ENCODE measurements at places on chromosomes 6 and 20.

GRCh38 chr6:25844518-25844917 is 12.7 kb upstream of the SLC17A1 start:
- no peak for DNase-seq

DNA sequence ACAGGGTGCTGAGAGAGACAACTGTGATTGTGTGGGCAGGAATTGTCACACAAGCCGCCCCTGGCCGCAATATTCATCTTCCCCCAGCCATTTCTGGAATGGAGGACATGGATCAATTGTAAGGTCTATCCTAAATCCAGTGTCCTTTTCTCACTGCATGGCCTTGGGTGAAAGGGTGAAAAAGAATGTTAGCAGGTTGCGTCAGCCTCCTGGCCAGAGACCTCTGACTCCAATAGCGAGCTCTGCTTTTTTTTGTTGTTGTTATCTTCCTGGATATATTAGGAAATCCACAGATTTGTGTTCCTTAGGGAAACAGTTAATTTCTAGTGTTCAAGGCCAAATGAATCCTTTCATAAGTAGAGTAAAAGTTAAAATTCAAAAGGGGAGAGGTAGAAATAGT is 47.1 kb upstream of the CD83 start:
- no peak for DNase-seq

DNA sequence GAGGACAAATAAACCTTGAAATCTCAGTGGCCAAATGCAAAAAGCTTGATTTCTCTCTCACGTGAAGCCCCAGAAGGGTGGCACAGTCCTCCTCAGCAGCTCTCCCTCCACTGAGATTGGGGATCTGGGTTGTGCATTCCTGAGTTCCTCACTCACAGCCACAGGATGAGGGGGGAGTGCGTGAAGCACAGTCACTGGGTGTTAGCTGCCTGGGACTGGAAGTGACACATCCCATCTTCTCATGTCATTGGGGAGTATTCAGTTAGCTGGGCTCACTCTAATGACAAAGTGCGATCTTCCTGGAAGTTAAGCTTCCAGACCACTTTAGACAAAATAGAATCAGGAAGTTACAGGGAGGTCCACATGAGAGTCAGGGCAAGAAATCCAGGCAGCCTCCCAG is 192.2 kb upstream of the LRFN2 start:
- DNase-seq = no peak

GRCh38 chr20:574297-574942 is 30.8 kb upstream of the CSNK2A1 start:
- DNase-seq = peak; percentile 50

- no peak for DNase-seq
Observed at GRCh38 chr6:37816599-37817375, 2.7 kb upstream of the ZFAND3 start.

DNA sequence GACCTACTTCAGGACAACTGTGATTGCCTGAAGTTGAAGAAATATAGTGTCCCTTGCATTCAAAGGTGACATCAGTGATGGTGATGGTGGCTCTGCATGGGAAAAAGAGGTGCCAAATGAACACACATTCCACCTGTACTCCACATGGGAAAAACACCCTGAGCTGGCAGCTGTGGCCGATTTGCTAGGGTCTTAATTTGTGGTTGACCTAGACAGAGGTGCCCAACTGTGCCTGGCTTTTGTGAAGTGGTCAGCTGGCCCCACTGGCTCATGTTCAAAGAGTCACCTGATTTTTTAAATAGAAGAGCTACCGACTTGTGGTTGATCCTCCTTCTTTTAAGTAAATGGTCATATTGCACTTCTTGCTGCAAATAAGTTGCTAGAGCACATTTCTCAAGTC is 7.6 kb upstream of the GCNT2 start:
- no peak for DNase-seq

GRCh38 chr6:7045746-7046145 is 62.0 kb upstream of the RREB1 start:
- DNase-seq = no peak

- no peak for DNase-seq
Observed at GRCh38 chr20:1566701-1567100, 9.2 kb upstream of the SIRPD start.

- DNase-seq = no peak
Observed at GRCh38 chr6:82396964-82397751, 33.5 kb downstream of the TPBG start.

DNA sequence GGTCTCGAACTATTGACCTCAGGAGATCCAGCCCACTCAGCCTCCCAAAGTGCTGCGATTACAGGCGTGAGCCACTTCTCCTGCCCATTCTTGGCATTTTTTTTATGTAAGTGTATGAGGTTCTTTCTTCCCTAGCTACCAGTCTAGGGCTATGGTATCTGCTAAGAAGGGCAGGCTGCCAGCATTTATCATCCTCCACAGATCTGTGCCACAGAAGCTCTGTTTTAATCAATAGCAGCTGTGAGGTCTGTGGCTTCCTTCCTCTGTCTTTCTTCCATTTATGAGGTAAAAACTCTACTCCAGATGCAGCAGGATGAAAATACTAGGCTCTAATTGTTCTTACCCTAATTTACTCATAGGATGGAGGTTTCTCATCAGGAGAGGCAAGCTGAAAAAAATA is 1382.4 kb upstream of the ADGRB3 start:
- DNase-seq = no peak

GRCh38 chr20:54051068-54051467 is 19.3 kb downstream of the BCAS1 start:
- no peak for DNase-seq

GRCh38 chr6:42043787-42044475 is 6.4 kb upstream of the TAF8 start:
- peak; percentile 91 for DNase-seq

DNA sequence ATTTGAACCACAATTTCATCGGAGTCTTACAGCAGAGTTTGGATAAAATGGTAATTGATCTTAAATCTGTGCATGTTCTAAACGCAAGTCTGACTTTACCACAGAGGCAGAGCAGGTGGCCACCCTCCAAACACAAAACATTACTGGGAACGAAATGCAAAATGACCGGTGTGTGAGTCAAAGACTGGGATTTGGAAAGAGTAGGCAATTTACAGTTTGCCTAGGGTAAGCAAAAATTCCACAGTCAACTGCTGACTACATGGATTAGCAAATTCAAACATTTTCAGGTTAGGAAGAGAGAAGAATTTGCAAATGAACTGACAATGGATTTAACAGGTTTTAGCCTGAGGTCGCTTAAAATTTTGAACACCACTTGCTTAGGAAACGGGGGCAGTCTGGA is 444.4 kb downstream of the HDGFL1 start:
- no peak for DNase-seq

- no peak for DNase-seq
Observed at GRCh38 chr6:1860756-1861348, 251.1 kb downstream of the FOXC1 start.

DNA sequence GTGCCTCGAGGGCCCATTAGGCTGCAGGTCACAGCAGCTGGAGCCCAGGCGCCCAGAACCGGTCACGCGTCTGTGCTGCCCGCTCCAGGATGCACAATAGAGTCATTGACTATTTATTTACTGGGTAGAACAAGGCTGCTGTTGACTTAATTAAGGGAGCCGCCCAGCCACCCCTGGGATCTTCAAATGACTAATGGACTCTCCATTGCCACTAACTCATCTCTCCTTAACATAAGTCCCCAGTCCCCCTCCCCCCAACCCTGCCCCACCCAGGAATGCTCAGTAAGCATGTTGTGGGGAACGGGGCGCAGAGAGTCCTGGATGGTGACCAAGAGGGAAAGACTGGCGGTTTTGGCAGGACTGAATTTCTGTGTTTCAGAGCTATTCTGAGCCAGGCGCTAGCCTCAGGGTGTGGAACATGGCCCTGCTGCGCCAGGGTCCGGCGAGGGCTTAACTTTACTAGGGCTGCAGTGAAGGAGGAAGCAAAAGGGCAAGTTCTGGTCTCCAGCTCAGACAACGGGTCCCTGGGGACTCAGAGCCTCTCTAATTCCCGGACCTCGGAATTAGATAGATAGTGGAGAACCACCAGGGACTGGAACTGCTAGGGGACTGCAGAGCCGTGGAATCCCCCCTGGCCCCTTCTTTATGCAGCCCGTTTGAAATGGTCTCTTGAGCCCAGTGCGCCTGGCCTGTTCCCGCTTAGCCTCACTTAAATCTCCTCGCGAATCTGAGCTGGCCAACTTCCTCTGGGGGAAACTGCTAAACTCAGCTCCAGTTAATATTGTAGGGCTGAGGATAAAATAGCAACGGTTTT is 1.5 kb upstream of the GRIK2 start:
- DNase-seq = peak; percentile 39

- no peak for DNase-seq
Observed at GRCh38 chr20:38460040-38460623, 12.5 kb upstream of the RALGAPB start.

DNA sequence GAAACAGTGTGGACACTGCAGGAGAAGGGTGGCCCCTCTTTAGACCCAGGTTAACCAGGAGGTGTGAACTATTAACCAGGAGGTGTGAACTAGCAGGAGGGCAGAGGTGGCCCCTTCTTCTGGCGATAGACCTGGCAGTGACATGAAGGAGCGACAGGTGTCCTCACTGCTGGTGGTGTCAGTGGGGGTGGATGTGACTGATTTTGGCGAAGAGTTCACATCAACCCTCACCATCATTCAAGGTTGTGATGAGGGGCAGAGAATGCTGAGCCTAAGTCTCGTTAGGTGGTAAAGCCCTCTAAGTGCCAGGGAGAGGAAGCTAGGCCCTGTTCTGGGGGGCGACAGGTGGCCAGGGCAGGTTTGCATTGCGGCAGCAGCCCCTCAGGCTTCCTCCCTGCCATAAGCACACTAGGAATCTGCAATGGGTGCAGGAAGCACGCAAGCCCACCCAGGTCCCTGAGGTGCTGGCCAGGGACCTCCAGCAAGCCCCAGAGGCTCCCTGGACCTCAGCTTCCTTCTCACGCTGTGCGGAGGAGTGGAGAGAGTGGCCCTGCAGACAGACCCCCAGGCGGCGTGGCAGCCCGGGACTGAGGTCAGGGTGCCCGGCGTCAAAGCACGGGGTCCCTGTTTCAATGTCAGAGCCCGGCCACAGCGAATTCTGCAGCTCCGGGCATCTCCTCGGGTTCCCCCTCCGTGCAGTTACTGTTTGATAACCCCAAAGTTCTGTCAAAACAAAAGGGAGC is 13.7 kb downstream of the NPEPL1 start:
- no peak for DNase-seq

DNA sequence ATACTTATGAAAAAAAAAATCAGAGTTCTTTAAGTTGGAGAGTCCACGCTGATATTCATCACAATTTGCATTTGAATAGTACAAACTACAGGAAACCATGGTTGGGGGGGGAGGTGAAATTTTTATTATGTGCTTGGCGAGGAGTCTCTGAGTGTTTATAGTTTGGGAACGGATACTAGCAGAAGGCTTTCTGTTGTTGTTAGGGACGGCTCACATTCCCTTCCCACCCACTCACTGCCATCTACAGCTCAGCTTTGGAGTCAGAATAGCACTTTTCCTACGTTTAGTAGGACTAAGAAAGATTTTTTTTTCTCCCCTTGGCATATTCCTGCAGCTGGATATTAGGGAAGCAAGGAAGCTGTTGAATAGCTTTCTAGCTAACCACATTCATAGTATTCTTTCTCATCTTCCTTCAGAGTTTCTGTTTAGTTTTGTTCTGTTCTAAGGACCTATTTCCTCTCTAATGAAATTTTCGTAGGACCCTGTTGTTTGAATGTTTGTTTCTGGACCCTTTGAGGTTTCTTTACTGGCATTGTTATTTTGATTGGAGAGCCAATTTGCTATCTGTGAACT is 235.1 kb upstream of the ZNF217 start:
- no peak for DNase-seq

DNA sequence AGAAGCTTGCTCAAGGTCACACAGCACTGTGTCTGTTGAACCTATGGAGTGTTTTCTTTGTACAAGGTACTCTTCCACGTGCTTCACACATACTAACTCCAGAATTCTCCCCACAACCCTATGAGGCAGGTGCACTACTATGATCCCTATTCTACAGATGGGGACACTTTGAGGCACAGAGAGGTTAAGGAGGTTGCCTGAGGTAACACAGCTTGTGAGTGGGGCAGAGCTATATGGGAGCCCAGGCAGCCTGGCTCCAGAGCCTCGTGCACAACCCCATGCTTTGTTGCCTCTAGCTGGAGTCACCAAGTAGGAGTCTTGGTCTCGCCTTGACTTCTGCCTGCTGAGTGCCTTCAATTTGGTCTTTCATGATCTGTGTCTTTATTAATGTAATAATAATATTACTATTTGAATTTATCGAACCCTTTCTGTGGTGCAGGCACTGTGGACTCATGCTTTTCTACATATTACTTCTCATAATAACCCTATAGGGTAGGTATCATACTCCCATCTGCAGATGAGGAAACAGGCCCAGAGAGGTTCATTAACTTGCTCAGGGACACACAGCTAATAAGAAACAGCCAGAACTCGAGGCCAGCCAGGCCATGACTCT is 13.3 kb upstream of the SPDEF start:
- no peak for DNase-seq

GRCh38 chr20:5557123-5557522 is 193.1 kb upstream of the SHLD1 start:
- peak; percentile 66 for DNase-seq

Measured in H9 (cell line).